ENCODE measurements at places on chromosomes 12 and 14.
A peak's percentile ranks its signal among the peaks of the same experiment; 100 is the strongest.

- DNase-seq = no peak
Measured at GRCh38 chr12:23049180-23049579, 424.2 kb downstream of the ETNK1 start.

DNA sequence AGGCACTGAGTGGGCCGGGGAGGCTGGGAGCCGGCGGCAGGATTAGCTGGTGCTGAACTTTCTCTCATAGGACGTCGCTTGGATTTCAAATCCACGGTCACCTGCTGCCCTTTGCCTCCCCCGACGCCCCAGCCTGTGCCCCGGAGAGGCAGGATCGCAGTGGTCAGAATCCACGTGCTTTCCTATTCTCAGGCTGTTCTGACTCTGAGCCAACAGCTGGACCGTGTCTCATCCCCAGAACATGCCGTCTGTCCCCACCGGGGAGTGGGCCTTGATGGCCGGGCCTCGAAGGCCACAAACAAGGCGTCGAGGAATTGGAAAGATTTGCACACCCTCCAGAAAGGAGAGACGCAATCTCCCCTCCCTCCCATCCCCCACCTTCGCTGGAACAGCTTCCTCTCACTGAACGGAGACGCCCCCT lies 18.5 kb upstream of the MLXIP start:
- DNase-seq = no peak

GRCh38 chr12:132427999-132428935 lies 61.7 kb upstream of the FBRSL1 start:
- peak; percentile 34 for DNase-seq

DNA sequence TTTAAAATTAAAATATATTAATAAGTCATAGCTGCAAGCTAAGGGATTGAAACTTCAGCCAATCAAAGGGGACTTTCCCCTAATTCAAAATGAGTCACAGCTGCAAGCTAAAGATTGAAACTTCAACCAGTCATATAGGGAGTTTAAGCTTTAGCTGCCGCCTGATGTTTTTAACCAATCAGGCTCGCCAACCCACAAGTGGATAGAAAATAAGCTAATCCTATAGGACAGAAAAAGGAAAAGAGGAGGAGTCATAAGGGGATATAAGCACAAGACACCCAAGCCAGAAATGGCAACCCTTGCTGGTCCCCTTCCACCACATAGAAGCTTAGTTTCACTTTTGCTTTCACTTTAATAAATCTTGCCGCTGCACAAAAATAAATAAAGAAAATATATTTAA lies 1154.6 kb downstream of the GALC start:
- DNase-seq = no peak

DNA sequence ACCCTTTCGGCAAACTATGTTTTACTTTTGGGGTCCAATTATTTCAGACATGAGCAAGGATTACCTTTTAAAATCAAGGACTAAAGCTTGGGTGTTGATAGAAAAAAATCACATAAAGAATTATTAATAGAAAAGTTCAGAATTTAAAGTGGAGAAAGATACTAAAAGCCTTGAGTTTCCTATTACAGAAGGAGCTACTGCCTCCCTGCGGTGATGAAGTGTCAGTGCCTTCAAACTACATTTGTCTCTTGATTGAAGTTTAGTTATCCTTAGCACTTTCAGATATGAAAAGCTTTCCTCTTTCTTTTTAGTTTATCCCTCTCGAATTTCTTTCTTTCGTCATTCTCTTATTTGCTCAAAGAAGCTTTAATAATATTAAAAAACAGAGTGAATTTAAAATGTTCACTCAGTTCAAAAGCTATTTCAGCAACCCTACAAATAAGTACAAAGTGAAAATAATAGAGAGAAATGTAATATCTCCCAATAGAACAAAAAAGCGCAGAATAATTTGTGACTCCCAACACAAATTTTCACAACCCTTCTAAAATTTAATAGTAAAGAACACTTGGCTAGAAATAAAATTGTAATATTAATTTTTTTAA lies 87.6 kb downstream of the SEC23A start:
- peak; percentile 68 for DNase-seq

GRCh38 chr12:24227551-24227950 lies 278.1 kb upstream of the SOX5 start:
- DNase-seq = peak; percentile 6

- DNase-seq = no peak
Measured at GRCh38 chr14:77455966-77456640, 1.3 kb downstream of the VIPAS39 start.

GRCh38 chr14:61374284-61374683 lies 52.9 kb downstream of the PRKCH start:
- DNase-seq = no peak

GRCh38 chr14:20583908-20584307 lies 3.9 kb downstream of the RNASE11 start:
- DNase-seq = no peak

DNA sequence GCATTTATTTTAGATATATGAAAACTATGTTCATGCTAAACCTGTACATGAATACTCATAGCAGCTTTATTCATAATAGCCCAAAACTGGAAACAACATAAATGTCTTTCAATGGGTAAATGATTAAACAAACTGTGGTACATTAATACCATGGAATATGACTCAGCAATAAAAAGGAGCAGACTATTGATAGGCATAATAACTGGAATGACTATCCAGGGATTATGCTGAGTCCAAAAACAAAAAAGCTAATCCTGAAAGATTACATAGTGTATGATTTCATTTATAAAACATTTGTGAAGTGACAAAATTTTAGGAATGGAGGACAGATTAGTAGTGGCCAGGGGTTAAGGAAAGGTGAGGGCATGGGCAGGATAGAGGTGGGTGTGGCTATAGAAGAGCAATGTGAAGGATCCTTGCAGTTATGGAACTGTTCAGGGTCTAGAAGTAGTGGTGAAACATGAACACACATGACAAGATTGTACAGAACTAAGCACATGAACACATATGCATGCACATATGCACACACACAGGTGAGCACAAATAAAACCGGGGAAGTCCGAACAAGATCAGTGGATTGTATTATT lies 61.1 kb upstream of the CDKN3 start:
- DNase-seq = no peak

- no peak for DNase-seq
Measured at GRCh38 chr12:1640328-1641234, 11.6 kb downstream of the WNT5B start.
